ENCODE measurements at places on chromosomes 11 and 22.

- no peak for DNase-seq
These were observed 27.7 kb downstream of the OR6Q1 start for GRCh38 chr11:58058276-58059006.

DNA sequence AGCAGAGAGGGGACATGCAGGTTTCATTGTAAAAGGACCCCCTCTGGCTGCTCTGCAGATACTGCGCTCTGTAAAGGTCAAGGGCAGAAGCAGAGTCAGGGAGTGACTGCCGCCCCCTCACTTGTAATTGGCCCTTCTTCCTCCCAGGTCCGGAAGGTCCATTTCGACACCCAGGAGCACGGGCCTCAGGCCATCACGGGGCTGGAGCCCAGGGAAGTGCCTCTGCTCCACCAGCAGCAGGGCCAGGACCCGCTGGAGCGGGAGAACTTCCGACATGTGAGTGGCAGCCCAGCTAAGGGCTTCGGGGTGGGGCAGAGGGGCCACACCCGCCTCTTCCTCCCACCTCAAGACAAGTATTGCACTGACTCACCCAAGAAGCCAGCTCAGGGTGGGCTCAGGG lies 24.0 kb upstream of the LRRC10B start:
- DNase-seq: no peak

DNA sequence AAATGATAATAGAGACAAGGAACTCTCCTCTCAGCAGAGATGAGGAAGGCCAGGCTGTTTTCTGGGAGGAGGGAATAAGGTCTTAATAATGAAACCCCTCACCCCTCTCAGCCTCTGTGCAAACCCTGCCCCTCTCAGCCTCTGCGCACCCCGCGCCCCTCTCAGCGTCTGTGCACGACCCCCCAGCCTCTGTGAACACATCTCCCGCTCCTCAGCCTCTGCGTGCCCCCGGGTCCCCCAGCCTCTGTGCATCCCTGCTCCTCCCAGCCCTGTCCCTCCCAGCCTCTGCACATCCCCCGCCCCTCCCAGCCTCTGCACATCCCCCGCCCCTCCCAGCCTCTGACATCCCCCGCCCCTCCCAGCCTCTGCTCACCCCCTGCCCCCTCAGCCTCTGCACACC lies 837.8 kb downstream of the TBC1D22A start:
- no peak for DNase-seq

DNA sequence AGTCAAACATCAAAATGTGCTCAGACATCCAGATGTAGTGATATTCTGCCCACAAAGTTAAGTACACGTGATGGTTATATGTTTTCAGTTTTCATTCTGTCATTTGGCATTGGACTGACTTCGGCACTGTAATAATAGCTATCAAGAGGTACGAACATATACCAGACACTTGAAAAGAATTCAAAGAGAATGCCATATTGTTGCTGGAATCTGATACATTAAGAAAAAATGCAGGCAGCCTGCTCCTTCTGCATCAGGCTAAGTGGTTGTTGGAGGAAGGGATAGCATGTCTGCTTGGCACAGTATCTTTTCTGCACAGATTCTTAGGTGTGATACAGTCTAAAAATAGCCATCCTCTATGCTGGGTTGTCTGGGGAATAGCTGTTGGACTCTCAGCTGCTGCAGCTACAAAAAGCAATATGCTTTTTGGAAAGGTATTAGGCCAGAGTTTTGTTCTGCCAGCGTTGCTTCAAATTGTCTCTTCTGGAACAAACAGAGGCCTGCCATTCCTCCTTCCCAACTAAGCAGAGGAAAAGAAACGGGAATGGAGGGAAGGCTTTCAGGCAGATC lies 892.6 kb downstream of the TBC1D22A start:
- DNase-seq: no peak

- DNase-seq: no peak
These were observed 40.5 kb downstream of the GRAMD4 start for GRCh38 chr22:46660604-46661201.

Measured in activated CD4-positive, alpha-beta T cell treated with anti-CD3 and anti-CD28 coated beads for 24 hours (primary cell).